ENCODE measurements at places on chromosomes 2 and 18.

GRCh38 chr2:12068796-12069538 is 322.5 kb downstream of the LPIN1 start:
- no peak for DNase-seq

- no peak for DNase-seq
These were observed 100.2 kb upstream of the SNTG2 start for GRCh38 chr2:850429-850828.

DNA sequence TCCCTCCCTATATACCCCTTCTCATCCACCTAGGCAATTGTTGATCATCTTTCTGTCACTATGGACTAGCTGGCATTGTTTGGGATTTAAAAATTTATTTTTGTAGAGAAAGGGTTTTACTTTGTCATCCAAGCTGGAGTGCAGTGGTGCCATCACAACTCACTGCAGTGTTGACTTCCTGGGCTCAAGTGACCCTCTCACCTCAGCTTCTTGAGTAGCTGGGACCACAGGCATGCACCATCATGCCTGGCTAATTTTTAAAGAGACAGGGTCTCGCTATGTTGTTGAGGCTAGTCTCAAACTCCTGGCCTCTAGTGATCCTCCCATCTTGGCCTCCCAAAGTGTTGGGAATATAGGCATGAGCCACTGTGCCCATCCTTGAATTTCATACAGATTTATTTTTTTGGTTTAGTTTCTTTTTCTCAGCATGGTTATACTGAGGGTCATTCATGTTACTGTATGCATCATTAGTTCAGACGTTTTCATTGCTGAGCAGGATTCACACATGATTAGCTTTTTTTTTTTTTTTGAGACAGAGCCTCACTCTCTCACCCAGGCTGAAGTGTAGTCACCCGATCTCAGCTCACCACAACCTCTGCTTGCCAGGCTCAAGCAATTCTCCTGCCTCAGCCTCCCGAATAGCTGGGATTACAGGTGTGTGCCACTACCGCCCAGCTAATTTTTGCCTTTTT is 8.6 kb upstream of the PCARE start:
- no peak for DNase-seq

GRCh38 chr18:59742325-59743111 is 45.3 kb upstream of the CCBE1 start:
- no peak for DNase-seq

DNA sequence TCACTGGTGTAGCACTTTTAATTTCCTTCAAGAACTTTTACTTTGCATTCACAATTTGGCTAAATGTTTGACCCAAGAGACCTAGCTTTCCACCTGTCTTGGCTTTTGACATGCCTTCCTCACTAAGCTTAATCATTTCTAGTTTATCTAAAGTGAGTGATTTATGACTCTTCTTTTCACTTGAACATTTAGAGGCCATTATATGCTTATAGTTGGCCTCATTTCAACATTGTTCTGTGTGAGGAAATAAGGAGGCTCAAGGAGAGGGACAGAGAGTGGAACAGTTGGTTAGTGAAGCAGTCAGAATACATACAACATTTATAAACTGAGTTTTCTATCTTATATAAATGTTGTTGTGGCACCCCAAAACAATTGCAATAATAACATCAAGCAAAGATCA is 489.3 kb upstream of the CDH2 start:
- DNase-seq: no peak

GRCh38 chr2:168003876-168004275 is 243.5 kb downstream of the STK39 start:
- DNase-seq: no peak

DNA sequence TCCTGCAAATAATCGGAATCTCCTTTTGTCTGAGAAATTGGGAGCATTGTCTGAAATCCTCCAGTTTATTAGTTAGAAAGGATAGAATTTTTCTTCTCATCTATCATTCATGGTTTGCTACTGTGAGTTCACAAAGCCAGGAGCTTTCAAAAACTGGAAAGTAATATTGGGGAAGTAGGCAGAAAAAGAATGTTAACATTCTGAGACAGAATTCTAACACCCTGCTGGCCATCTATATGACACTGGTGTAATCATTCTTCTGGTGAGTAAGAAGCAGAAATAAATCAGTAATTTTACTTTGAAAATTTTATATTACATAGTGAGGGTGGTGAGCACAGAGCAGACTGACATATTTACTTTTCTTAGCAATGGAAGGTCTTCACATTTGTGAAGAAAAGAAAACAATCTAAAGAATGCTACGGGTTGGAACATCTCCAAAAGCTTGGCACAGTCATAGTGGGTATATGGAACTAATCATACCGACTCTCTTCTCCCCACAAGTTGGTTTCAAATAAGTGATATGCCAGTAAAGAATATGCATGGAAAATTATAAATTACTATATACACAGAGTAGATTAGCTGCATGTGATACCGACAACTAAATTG is 344.9 kb downstream of the LPIN1 start:
- DNase-seq: no peak

- no peak for DNase-seq
These were observed 32.8 kb upstream of the ACKR3 start for GRCh38 chr2:236536727-236537398.

DNA sequence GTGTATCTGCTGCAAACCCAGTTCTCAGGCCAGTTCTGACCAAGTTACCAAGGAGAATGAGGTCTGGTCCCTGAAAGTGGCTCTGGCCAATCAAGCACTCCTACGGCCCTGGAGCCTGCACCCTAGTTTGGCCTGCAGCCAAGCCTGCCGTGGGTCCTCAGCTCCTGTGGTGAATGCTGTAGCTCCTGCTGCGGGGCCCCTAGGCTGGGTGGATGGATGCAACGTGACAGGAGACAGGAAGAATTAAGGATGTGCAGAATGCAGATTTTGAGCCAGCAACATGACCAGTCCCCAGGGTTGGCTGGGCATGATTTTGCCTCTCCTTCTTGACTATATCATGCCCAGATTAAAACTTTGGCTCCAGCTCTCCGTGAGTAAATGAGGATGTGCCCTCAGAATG is 97.2 kb downstream of the SMAD7 start:
- DNase-seq: no peak

Data from NCI-H1694 treated with DMSO at 0.1 percent for 48 hours (cell line).